ENCODE measurements at places on chromosomes 3 and 15.

DNA sequence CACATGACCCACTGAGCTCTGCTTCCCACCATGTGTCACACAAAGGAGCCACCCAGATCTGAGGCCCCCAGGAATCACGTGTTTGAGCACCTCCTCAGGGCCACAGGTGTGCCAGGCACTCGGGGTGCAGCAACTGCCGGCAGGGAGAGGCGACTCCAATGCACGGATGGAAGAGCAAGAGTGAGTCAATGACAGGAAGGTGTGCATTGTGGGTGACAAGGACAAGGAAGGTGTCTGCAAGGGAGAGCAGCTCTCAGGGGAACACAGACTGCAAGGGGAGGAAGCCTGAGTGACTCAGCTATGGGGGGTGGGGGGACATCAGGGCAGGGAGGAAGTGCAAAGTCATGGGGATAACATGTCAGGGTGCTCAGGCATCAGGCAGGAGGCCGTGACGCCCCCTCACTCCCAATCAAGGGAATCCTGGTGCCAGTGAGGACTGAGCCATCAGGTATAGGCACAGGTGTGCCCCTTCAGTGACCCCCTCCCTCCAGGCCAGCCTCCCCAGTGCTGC lies 67.4 kb downstream of the NUP210 start:
- no peak for DNase-seq

GRCh38 chr3:156659260-156659659 lies 15.1 kb upstream of the TIPARP start:
- DNase-seq = no peak

- DNase-seq = no peak
Observed at GRCh38 chr3:59865351-59865750, 815.5 kb upstream of the CFAP20DC start.

GRCh38 chr15:36614016-36614415 lies 34.6 kb downstream of the CDIN1 start:
- DNase-seq = no peak

- DNase-seq = no peak
Observed at GRCh38 chr3:133825969-133826727, 20.5 kb downstream of the SRPRB start.

DNA sequence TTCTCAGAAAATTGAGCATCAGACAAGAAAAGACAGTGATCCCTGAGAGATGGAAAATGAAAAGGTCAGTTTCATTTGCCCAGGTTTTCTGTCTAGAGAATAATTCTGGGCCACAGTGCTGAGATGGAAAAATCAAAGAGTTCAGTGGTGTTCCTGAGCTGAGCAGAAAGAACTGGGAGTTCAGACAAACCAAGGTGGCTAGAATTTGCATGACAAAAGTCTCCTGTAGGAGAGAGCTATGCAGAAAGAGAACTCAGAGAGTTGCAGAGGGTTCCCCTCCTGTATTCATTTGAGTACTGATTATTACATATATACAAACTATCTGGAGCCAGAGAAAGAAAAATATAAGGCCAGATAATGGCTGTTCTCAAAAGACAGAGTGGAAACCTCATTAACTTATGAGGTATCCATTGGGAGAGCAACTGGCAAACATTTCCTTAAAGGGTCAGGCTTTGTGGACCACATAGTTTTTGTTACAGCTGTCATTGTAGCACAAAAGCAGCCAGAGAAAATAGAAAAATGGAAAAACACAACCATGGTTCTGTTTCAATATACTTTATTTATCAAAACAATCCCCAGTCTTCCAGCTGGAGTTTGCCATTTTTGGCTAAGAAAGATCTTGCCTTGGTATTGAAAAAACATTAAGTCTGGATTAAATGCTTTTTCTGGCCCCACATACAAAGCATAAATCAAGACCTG lies 1004.1 kb downstream of the TBL1XR1 start:
- no peak for DNase-seq

- DNase-seq = no peak
Observed at GRCh38 chr15:78035321-78035751, 42.2 kb downstream of the TBC1D2B start.

DNA sequence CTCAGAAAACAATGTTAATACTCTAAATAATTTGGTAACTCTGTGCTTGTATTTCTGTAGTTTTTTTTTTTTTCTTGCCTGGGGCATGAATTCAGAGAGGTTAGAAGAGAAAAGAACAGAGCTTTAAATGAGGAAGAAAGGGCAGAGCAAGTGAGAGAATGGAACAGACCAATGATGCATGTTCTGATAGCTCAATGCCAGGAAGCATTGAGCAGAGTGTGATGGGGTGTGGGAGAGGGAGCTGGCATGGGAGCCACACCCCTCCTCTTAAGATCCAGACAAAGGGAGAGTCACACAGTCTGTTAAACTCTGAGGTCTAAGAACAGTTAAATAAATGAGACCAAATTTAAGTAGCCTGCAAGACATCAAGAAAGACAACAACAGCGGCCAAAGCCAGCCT lies 538.6 kb downstream of the TUSC7 start:
- no peak for DNase-seq

- DNase-seq = no peak
Observed at GRCh38 chr15:83588441-83588840, 65.5 kb upstream of the ADAMTSL3 start.

DNA sequence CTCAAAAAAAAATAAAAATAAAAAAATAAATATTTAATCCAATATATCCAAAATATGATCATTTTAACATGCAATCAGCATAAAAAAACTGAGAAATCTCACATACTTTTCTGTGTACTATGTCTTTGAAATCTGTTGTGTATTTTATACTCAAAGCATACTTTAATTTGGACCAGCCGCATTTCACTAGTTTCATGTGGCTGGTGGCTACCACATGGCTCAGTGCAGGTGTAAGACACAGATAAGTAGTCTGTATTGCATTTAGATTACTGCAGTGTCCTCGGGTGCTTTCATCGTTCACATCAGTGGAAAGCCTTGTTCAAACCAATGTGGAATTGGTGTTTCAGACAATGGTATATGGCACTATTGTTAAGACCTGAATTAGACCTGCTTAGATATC lies 11.0 kb downstream of the CRTC3 start:
- DNase-seq = no peak

GRCh38 chr15:35305946-35306345 lies 220.9 kb upstream of the NANOGP8 start:
- no peak for DNase-seq
